Stomach (tissue), 19 donors: ENCODE measurements at places on chromosomes 13 and 19. TPM values are rescaled to one million over a fixed set of nuclear protein-coding genes. Genes with fewer than 3 reads are reported as not detected.

The KANK3 gene
- 72.4 TPM for total RNA-seq

The PALM3 gene
- total RNA-seq, result 100 TPM

GRCh38 chr19:15198951-15199660 lies 1.7 kb downstream of the NOTCH3 start:
- DNase-seq, result no peak

DNA sequence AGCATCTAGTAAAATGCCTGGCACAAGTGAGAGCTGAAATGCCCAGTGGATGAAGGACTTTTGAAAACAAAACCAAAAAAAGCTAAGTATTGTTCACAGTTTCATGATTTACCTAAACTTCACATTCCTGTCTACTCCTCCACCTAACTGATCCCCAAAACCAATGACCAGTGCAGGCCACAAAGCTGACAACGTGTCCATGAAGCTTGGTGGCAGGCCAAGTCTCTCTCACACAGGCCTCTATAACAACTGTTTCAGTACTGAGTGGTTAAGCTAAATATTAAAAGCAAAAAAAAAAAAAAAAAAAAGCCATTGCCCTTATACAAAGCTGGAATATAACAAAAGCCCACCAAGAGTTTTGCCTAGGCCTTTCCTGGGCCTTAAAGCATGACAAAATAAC lies 36.4 kb downstream of the STK24 start:
- DNase-seq, result no peak

The ZNF829 gene
- total RNA-seq, result 0.58 TPM

The CRX gene
- not detected for total RNA-seq

DNA sequence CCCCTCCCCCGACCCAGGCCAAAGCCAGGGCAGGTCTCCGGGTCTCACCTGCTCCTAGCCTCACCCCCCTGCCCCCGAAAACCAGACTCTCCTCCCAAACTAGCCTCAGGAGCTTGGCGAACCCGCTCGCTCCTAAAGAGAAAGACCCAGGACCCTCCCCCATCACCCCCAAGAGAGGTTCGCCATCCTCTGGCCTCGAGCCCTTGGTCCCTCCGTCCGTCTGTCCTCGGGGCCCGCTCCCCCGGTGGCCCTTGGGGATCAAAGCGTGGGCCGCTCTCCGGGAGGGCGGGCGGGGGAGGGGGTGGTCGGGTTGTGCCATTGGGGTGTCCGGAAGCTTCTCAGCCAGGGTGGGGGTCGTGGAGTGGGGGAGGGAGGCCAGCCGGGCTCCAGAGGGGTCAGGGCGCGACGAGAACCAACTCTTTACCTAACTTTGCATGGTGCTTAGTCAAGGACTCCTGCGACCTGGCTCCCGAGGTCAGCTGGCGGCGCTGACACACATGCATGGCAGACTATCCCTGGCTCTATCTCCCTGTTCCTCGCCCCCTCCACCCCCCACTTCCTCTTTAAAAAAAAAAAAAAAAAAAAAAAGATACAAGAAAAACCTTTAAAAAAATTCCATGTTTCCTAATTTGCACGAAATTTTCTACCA lies 15.6 kb downstream of the SMIM24 start:
- DNase-seq, result no peak

The HIPK4 gene
- not detected for total RNA-seq

The CALR3 gene
- not detected for total RNA-seq

The BEST2 gene
- total RNA-seq, result 165 TPM

DNA sequence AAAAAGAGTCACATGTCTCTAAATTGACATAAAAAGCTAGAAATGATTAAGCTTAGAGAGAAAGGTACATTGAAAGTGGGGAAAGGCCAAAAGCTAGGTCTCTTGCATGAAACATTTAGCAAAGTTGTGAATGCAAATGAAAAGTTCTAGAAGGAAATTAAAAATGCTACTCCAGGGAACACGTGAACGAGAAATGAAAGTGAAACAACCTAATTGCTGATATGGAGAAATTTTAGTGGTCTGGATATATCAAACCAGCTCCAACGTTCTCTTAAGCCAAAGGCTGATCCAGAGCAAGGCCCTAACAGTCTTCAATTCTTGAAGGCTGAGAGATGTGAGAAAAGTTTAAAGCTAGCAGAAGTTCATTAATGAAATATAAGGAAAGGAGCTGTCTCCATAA lies 419.8 kb downstream of the SLITRK6 start:
- DNase-seq, result no peak
